Activated gamma-delta T cell treated with anti-CD3 and anti-CD28 coated beads, Interleukin-2, amount 50 U/mL, for 16 hours (primary cell): ENCODE measurements at places on chromosomes 13 and 19.
A peak's percentile ranks its signal among the peaks of the same experiment; 100 is the strongest.

DNA sequence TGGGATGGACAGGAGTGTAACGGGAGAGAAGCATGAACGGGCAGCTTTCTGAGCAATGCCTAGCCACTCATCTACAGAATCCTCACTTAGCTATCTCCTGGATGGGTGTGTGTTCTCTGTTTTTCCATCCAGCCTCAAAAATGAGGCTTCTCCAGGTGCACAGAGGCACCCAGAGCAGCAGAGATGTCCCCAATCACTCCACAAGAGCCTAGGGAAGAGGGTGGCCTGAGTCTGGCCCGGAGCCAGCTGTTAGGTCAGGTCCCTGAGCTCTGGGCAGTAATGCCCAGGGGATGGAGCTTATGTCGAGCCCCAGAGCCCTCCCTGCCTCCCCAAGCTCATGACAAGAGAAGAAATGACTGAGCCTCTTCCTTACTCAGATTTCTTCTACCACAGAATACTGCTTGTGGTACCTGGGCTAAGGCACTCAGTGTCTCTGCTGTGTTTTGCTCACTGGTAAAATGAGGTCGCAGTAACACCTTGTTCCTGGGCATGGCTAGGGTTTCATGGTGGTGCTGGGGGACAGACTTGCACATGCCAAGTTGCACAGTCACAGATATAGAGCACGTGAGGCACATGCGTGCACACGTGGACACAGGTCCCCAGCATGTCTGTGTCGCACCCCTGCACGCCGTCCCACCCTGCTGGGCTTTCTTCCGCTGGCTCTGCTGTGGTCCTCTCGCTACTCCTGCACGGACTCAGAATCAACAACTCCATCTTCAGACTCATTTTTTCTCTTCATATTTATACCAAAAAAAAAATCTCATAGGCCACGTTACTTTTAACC lies 86.6 kb upstream of the SOX1 start:
- DNase-seq: no peak

DNA sequence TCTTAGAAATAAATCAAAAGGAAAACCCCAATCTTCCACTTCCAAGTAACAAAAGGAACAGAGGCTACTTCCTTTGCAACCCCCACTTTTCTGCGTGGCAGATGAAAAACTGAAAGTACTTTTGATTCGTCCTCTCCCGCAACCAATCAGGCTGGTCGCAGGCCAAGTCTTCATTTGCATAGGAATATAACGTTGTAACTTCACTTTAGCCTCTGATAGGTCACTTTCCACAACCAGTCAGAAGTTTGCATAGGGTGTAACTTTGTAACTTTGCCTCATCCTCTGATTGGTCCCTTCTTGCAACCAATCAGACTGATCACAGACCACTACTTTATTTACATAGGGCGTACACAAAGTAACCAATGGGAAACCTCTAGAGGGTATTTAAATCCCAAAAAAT lies 37.2 kb downstream of the TGDS start:
- DNase-seq: no peak

GRCh38 chr13:37681281-37682032 lies 82.9 kb upstream of the POSTN start:
- no peak for DNase-seq

DNA sequence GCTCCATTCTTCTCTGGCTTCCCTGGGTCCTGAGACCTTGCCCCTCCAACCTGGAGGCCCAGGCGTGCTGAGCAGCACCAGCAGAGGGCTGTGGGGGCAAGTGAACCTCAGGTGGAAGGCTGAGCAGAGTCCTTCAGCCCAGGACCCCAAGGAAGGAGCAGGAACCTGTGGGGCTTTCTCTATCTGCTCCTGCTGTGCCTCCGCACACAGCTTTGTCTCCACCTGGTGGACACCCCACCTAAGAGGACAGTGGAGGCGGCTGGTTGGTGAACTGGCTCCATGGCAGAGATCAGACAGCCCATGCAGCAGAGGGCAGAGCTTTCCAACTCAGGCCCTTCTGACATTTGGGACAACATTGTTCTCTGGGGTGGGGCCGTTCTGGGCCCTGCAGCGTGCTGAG lies 19.7 kb downstream of the ZFR2 start:
- peak; percentile 48 for DNase-seq

DNA sequence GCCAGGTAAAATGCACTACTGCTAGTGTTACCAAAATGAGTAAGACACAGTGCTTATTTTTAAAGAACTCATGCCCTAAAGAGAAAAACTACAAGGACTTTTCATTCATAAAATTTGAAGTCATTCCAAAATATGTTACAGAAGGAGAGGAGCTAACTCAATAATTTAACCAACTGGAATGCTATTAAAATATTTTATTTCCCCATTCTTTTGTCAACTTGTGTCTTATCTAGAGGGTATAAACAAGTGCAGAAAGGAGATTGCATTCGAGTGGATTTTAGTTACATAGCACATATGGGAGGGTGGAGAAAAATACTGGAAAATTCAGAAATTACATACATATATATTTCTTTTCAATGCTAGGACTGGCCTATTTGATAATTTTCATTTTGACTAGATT lies 131.0 kb upstream of the IRS2 start:
- no peak for DNase-seq

- no peak for DNase-seq
Observed at GRCh38 chr13:41568143-41568971, 111.0 kb downstream of the RGCC start.

- DNase-seq: no peak
Observed at GRCh38 chr13:31314961-31315360, 115.2 kb downstream of the B3GLCT start.

DNA sequence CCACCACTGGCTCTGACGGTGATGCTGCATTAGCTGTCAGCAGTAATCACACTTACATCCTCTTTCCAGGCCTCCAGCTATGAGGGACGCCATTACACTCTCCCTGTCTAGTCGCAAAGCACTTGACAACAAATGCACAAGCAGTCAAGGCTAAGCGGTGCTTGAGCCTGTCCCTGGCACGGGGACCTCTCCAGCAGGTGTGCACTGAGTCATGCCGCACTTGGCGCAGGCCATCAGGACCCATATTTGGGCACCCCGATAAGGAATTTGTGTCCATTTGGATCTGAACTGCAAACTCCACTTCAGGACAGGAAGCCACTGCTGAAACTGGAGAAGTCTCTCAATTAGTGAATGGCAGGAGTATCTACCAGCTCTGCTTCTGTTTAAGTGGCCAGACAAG lies 301.9 kb upstream of the OBI1 start:
- DNase-seq: no peak

GRCh38 chr13:67147342-67148133 lies 82.6 kb downstream of the PCDH9 start:
- DNase-seq: no peak

GRCh38 chr19:35080613-35081170 lies 34.9 kb upstream of the FXYD3 start:
- DNase-seq: no peak

DNA sequence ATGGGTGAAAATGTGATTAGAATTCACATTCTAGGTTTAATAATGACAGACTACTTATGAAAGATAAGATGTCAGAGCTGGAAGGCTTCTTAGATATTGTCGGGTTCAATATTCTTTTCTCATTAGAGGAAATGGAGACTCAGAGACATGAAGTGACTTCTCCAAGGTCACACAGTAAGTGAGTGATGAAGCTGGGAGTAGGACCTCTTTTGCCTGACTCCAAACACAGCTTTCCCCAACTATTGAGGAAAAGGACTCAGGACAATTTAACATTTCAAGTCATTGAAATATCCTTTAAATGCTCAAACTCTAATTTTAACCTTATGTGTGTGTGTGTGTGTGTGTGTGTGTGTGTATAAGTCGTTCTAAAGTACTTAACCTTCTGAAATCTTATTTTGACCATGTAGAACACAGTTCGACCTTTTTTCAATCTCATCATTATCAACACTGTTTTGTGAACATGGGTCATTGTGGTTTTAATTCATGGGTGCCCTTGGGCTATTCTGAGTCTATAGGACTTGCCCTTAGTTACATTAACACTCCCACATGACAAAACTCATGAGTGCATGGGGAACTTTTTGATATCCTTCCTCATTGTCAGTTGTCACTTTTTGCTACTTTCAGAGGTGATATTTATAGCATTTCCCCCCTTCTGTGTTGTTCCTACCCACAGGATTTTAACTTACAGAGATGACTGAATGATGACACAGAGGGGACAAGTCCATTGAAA lies 53.0 kb downstream of the LRCH1 start:
- no peak for DNase-seq

- no peak for DNase-seq
Observed at GRCh38 chr13:30027569-30028455, 177.4 kb upstream of the UBL3 start.

DNA sequence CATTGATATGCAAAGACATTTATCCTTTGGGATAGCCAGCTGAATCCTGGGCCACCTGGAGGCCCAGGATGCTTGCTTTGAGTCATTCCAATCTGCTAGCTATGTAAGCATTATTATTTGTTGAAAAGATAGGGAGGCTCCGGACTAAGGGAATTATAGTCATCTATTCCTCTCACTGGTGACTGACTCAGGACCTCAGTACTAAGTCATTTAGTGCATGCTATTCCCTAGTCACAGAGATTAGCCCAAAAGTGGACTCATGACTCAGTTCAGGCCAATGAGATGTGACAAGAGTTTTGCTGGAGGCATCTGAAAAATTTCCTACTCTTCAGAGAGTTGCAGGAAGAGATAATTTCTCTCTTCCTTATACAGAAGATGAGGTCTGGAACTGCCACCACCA lies 67.9 kb upstream of the ITM2B start:
- no peak for DNase-seq

GRCh38 chr13:73960474-73960873 lies 173.7 kb downstream of the KLF12 start:
- no peak for DNase-seq

DNA sequence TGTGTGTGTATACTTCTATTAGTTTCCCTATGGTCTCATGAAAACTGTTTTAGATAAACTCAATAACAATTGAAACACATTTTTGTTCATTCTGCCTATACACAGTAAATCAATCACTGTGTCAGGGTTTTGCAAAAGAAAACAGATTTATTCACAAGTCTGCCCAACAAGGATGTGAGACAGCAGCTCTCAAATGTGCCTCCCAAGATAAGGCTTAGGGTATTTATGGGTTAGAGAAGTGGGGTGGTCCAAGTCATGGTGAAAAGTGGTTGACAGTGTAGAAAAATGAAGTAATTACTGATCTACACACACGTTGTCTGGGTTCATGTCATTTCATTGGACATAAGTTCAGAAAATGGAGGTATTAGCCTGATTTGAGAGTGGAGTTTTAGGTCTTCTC lies 844.6 kb downstream of the SLITRK6 start:
- DNase-seq: no peak

GRCh38 chr13:77832339-77833100 lies 86.1 kb downstream of the EDNRB start:
- DNase-seq: no peak

- DNase-seq: no peak
Observed at GRCh38 chr19:14103310-14103709, 12.8 kb upstream of the SAMD1 start.

DNA sequence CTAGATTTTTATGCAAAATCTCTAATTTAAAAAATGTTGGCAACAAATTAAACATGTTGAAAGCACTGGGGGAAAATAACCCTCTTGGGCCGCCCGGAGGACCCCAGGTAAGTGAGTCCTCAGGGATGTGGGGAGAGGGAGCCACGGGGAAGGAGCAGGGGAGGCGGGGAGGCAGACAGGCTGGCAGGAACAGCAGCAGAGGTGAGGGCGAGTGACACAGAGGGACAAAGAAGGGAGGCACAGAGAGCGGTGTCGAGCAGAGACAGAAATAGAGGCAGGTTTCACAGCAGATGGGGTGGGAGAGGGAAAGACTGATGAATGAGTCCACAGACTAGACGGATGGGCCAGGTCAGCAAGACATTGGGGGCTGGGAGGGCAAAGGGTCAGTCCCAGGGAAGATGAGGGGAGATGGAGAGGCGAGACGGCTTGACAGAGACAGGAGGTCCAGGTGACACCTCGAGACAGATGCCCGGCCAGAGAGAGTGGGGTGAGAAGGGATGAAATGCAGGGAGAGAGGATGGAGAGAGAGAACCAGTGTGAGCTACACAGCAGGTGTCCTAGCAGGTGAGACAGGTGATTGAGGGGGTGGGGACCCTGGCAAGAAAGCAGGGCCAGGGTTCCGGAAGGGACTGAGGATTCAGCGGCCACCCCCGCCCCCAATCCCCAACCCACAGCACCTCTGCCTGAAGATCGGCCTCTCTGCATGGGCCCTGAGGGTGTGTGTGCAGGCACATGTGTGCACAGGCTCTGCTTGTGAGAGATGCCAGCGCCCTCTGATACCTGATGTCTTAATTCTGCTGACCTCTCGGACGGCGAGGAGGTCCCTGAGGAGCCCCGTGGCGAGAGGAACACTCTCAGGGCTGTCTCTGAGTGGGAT lies 3.8 kb downstream of the LRRC4B start:
- no peak for DNase-seq

DNA sequence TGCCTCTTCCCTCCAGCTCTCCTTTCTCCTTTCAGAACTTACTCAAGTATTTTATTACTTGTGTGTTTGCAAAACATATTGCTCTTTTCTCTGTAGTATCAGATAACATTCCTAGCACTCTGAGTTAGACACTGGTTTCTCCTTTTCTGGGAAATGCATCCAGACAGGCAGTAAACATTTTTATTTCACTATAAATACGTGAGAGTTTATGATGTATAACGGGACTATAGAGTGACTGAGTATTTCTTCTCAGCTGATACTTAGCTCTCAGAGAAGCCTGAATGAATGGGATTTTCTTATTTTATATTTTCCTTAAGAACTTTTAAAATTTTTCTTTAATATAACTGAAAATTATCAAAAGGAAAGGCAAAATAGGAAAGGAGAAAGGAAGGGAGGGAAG lies 211.2 kb upstream of the EDNRB start:
- DNase-seq: no peak

DNA sequence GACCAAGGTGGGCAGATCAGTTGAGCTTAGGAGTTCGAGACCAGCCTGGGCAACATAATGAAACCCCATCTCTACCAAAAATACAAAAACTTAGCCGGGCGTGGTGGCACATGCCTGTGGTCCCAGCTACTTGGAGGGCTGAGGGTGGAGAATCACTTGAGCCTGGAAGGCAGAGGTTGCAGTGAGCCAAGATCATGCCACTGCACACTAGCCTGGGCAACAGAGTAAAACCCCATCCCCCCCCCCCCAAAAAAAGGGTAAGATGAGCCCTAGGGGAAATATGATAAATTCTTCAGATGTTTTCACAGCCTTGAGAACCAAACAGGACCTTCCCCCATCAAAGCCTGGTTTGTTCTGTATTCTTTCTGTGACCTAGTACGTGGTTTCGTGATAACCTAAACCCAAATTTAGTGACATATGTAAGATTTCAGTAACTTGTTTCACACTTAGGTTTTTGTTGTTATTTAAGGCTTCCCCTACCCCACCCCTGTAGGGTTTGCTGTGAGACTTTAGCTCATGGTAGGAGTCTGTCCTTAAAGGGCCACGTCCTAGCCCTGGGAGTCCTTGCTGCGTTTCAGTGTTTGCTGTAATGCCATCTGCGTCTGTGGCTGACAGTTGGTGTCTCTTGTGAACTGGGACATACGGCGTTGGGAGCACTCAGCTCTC lies 49.6 kb downstream of the MYO9B start:
- DNase-seq: peak; percentile 27
